Stimulated activated CD4-positive, alpha-beta T cell treated with anti-CD3 and anti-CD28 coated beads, TNF-alpha, amount 100 ng/mL, for 48 hours (primary cell): ENCODE measurements at places on chromosomes 2 and 18.

DNA sequence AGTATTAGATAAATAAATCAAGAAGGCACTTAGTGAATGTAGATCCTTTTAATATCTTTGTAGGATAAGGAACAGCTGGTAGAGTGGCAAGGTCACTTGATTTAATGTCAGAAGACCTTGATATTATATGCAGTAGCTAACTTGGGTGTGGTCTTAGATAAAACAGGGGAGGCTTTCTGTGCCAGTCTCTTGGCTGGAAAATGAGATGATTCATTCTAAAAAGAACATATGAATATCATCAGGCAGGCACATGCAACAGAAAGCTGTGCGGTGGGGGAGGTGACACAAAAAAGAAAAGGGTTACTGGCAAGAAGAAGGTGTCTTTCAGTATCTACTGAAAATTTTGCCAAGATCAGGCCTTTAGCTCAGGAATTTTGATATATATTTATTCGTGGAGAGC lies 931.7 kb upstream of the CELF4 start:
- DNase-seq, result no peak

- DNase-seq, result no peak
These were observed 165.5 kb upstream of the HAAO start for GRCh38 chr2:42957861-42958301.

GRCh38 chr2:36486521-36487044 lies 111.4 kb downstream of the FEZ2 start:
- no peak for DNase-seq

DNA sequence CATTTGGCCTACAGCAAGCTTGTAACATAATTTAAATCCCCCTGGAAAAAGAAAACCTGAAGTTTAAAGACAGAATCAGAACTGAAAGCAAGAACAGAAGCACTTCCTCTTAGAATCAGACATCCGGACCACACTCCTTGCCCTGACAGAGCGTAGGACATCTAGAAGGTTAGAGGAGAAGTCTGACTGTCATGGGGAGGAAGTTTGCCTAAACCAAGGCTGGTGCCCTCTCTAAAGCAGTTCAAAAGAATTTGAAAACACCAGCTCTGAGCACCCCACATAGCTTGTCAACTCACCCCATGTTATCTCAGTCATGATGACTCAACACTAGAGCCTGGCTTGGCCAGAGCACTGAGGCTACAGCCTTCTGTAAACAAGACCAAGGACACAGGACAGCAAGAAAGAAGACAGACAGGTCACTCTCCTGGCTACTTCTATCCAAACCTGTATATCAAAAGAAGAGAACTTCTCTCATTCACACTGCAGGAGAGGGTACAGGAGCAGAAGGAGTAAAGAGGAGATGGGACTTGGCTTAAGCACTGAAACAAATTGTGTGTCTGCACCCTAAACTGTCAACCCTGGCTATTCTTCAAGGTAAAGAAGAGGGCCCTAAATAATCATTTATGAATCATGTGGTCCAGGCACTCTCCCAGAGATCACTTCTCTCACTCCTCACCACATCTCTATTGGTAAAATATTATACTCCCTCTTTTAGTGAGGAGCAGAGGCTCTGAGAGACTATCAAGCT lies 198.6 kb downstream of the MEMO1 start:
- DNase-seq, result no peak

DNA sequence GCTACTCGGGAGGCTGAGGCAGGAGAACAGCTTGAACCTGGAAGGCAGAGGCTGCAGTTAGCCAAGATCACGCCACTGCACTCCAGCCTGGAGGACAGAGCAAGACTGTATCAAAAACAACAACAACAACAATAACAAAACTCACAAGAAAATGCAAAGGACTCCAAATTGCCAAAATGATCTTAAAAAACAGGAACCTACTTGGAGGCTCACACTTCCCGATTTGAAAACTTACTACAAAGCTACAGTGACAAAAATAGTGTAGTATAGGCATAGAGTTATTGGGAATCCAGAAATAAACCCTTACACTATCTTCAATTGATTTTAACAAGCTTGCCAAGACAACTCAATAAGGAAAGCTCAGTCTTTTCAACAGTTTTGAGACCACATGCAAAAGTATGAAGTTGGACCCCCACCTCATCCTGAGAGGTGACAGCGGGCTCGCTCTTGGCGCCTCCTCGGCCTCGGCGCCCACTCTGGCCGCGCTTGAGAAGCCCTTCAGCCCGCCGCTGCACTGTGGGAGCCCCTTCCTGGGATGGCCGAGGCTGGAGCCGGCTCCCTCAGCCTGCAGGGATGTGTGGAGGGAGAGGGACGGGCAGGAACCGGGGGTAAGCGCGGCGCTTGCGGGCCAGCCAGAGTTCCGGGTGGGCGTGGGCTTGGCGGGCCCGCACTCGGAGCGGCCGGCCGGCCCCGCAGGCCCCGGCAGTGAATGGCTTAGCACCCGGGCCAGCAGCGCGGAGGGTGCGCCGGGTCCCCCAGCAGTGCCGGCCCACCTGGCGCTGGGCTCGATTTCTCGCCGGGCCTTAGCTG lies 18.3 kb upstream of the ACVR2A start:
- DNase-seq, result no peak

- no peak for DNase-seq
These were observed 136.5 kb upstream of the RND3 start for GRCh38 chr2:150624001-150624401.

DNA sequence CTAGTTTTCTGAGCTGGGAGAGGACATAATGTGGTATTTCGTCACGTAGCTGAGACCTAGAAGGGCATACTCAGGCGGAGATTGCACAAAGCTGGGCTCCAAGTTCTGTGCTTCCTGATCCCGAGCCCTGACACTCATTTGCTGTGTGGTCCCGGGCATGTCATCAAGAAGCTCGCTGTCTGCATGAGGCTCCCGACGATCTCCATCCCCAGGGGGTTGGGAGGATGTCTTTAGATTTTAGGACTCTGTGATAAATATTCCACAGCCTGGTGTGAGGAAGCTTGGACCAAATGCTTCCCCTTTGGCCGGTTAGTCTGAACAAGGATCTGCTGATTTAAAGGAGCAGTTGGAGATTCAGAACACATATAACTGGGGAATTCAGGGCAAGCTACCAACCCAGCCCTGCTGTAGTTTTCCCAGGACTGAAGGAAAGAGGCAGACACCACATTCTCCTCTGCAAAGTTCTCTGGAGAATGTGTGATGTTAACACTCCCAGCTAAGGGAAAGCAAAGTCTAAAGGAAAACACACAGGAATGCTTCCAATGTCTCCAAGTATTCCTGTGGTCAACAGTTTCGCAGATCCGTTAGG lies 2.3 kb downstream of the KCNE4 start:
- DNase-seq, result no peak

DNA sequence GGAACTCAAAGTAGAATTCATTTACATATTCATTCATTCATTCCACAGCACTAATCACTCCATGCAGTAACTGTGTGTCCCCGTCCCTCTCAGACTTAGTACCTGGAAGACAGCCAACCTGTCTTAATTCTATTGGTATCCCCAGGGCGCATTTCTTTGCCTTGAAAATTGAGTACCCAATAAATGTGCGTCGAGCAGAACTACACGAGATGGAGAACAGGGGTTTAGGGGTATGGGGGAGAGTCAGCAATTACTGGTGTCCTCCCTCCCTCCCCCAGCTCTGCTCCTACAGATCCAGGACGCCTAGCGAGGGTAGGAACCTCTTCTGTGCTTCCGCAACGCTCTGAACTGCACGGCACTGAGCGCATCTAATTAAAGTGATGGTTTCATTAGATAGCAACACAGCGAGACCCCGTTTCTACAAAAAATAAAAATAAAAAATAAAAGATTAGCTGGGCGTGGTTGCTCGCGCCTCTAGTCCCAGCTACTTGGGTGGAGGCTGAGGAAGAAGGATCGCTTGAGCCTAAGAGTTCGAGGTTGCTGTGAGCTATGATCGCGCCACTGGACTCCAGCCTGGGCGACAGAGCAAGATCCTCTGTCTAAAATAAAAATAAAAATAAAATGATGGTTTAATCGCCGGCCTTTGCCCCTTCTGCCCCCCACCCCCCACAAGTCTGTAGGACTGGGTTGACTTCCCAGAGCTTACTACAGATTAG lies 614 bp upstream of the FKBP1B start:
- DNase-seq, result no peak

GRCh38 chr18:58405107-58405898 lies 223.6 kb downstream of the ALPK2 start:
- no peak for DNase-seq

- DNase-seq, result no peak
These were observed 14.9 kb upstream of the SNED1 start for GRCh38 chr2:240983361-240983995.

DNA sequence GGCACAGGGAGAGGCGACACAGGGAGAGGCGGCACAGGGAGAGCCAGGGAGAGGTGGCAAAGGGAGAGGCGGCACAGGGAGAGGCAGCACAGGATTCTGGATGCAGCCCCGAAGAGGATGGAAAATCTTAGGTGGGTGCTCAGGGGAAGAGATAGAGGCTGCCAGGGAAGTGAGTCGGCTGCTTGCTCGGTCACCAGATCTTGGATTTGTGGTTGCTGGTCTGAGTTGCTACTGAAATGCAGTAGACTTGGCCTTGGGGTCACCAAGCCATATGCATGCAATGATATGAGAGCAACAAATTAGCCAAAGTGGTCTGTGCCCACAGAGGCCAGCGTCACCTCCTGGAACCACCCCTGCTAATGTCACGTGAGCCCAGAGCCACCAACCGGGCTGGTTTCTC lies 117.2 kb upstream of the SALL3 start:
- no peak for DNase-seq

DNA sequence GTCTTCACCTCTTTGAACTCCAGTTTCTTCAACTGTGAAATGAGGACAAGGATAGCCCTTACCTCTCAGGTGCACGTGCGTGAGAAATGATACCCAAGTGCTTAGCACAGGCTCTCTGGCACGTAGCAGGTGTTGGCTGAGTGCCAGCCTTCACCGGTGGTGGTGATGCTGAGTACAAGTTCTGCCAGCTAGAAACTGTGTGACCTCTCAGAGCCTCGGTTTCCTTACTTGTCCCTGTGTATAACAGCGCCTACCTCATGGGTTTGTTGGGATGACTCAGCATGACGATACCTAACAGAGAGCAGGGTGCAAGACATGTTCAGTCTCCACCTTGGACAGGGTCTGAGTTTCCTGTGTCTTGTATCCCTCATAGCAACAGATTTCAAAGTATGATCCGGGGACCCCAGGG lies 205.1 kb downstream of the TNS1 start:
- DNase-seq, result no peak

DNA sequence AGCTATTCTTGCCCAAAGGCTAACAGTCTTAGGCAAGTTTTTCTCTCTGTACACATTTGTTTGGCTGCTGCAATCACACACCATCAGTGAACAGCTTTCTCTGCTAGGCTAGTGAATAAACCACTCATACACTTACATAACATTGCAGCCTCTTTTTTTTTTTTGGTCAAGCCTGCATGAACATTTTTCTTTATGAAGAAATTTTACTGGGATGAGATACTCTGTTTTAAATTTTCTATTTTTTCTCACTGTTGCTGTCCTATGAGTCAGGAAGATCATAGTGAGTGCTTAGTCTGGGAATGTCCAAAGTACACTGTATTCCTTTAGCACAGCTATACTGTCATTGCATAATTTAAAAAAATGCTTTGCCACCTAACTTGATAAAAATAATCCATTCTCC lies 58.5 kb downstream of the ROCK1 start:
- DNase-seq, result no peak

DNA sequence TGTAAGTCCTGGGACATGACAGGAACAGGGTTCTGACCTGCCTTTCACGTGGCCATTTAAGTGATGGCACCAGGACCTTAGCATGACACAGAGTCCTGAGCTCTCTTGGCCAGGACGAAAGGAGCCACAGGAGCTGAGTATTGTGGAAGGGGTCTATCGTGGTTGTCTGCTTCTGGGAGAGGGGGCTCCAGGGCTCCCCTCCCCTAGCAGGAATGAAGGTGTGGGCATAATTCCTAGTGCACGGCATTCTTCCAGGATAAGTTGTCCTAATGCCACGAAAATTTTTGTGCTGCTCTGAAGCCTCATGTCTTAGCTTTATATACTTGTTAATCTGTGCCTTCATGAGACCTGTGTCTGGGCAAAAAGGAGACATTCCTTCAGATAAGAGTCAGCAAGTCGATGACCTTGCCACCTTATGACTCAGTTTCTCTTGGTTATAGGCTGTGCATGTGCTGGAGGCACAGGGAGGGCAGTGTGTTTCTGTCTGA lies 17.1 kb downstream of the GATA6 start:
- DNase-seq, result no peak

DNA sequence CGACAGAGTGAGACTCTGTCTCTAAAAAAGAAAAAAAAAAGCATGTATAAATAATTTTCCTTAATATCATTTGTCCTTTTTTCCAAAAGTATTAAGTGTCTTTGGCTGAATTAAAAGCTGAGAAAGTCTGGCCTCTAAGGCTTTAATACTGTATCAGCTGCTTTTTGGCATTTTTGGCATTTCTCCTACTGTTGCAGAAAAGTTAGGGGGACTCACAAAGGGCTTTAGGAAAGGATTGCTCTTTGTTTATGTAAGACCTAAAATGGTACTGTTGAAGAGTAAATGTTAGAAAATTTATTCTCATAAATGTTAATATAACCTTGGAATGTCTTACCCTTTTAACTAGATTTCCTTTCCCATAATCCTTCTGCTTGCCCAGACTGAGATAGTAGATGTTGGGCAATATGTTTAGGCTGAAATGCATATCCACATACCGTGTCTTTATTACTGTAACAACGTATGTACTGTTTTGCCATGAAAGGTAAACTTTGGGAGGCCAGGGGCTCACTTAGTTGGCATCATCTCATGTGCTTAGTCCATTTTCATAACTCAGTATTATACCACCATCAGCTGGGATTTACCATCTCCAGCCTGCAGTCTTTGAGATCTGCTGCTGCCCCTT lies 18.0 kb upstream of the STON1 start:
- DNase-seq, result no peak

GRCh38 chr18:28715206-28715605 lies 538.3 kb upstream of the CDH2 start:
- no peak for DNase-seq

GRCh38 chr2:69754633-69755032 lies 12.7 kb downstream of the ANXA4 start:
- no peak for DNase-seq

- DNase-seq, result no peak
These were observed 372.4 kb upstream of the SLC8A1 start for GRCh38 chr2:40824278-40824677.

- DNase-seq, result no peak
These were observed 58.9 kb downstream of the CXCR4 start for GRCh38 chr2:136059036-136059472.

GRCh38 chr2:26474261-26474785 lies 3.6 kb downstream of the OTOF start:
- DNase-seq, result no peak

DNA sequence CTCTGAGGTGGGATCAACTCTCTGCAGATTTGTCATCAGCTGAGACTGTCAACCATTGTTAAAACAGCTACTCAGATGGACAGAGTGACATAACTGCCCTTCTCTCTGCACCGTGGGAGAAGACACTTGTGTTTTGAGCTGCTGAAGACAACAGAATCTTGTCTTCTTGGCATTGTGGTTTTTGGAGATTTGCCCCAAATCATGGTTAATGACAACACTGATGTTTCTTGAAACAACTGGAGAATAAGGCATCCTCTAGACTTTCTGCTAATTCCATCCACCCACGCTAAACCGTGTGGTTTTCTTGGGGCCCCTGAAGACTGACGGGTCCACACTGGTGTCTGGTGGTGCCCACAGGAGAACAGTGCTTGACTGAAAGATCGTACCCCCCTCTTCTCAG lies 39.5 kb downstream of the SH3BP4 start:
- no peak for DNase-seq

GRCh38 chr2:219289537-219290361 lies 10.6 kb downstream of the DNAJB2 start:
- no peak for DNase-seq
